ENCODE measurements at places on chromosomes 1 and 21.

GRCh38 chr21:44778983-44779382 is 22.6 kb downstream of the UBE2G2 start:
- no peak for ATAC-seq

DNA sequence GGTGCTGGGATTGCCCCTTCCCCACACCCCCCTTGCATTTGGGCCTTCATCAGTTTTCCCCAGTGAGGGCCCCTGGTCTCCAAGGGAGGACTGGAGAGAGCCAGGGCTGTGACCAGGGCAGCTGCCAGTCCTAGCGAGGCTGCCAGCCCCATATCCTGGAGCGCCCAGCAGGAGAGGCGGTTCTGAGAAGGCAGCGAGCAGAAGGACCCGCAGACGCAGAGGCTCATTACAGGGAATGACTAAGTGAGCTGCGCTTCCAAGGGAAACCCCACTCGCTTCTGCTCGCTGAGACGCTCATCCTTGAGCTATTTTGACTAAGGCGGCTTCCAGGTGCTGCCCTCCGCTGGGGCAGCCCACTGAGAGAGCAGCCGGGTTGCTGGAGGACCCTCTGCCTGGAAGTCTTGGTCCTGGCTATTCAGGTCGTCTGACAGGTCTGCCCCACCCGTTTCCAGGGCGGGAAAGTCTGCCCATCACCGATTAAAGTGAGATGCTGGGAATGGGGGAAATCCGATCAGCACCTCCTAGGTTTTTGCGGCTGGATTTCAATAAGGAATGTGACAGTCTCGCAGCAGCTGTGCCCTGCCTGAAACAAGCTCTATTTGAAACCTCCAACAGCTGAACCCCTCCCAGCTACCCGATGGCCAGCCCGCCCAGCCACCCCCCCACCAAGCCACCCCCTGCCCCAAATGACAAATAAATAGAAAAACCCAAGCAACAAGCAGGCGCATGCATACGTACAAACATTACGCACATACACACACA is 2.8 kb downstream of the KCNN3 start:
- peak; percentile 55 for ATAC-seq

DNA sequence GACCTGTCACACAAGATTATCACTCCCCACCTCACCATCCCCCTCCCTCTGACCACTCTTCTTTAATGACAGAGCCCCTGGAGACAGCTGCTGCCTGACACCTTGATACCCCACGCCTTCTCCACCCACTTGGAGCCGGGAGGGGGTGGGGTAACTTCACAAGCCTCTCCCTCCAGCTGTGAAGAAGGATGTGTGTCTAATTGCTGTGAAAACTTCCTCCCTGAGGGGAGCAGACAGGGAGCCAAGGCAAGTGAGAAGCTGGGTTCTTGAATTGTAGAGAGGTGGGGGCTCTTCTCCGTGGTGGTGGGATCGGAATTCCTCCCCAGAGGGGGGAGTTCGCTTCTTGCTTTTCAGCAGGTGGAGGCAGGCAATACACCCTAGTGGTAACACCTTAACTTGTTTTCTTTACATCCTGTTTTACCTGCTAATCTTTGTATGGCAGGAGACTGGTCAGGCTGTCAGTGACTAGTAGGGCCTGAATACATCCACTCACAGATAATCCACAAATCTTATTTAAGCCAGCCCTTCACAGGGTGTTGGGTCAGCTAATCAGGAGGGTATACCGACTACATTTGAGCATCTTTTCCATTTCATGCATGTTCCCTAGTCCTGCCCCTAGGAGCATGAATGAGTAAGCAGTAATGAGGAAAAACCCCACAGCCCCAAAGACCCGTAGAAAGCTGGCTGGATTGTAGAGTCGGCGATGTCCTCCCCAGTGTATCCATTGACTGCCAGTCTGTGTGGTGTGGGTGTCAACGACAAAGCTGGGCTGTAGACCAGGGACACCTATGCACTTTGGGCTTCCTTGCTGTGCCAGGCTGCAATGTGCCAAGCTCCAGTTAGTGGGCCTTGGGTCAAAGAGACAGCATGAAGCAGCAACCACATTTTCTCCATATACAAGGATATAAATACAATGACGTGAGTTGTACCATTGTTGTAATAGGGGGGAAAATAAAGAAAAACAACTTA is 57.3 kb downstream of the NFASC start:
- no peak for ATAC-seq

DNA sequence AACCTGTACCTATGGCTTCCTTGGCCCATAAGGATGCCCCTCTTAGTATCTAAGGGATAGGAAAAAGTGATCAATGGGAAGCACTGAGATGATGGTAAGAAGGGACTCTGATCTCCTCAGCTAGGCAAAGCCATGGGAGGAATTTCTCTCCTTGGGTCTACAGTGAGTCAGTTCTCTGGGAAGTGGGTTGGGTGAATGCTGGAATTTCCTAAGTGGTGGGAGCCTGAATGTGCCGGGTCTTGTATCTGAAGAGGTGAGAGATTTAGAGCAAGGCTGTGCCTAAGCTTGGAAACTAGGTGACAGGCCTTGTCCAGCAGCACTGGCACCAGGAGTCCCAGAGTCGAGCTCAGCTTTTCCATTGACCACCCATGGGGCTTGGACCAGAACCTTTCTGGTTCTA is 96.3 kb upstream of the SLC2A1 start:
- no peak for ATAC-seq

GRCh38 chr1:228903434-228904071 is 168.3 kb downstream of the RHOU start:
- ATAC-seq, result peak; percentile 54

GRCh38 chr1:78070758-78071157 is 25.0 kb downstream of the GIPC2 start:
- peak; percentile 97 for ATAC-seq

DNA sequence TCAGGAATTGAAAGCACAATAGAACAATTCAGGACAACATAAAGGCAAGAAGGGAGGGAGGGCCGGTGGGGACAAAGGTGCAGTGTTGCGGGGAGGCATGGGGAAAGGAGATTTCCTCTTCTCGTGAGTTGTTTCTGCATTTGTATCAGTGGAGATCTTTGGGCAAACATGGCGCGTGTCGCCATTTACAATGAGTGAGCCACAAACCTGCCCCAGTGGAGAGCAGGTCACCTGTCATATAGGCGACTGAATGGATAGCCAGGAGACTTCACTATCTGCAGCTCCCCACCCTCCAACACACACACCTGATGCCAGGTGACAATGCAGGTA is 87.7 kb upstream of the SLC45A1 start:
- no peak for ATAC-seq

GRCh38 chr1:237878406-237878805 is 12.3 kb downstream of the ZP4 start:
- ATAC-seq, result no peak

DNA sequence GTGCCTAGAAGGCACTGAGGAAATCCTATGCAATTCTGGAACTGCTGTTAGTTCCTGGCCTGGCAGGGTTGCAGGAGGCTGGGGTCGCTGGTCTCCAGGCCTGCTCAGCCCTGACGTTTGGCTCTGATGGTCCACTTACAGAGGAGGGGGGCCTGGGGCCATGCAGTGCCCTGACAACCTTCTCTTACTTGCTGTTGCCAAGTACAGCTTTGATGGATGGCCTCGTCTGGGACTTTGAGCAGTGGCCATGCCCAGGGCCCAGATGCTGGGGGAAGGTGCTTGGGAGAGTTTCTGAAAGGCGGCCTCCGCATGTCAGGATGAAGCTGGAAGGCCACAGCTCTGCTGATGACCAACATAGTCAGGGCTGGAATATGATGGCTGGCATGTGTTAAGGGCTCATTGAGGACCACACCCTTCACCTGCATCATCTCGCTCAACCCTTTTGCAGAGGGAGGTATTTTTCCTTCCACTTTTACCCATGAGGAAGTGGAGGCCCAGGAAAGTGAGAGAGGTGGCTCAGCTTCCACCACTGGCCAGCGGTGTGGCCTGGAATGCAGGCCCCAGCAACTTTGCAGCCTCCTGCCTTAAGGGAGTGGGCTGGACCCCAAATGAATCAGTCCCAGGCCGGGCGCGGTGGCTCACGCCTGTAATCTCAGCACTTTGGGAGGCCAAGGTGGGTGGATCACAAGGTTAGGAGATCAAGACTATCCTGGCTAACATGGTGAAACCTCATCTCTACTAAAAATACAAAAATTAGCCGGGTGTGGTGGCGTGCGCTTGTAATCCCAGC is 34.7 kb upstream of the LRRC3 start:
- ATAC-seq, result no peak

DNA sequence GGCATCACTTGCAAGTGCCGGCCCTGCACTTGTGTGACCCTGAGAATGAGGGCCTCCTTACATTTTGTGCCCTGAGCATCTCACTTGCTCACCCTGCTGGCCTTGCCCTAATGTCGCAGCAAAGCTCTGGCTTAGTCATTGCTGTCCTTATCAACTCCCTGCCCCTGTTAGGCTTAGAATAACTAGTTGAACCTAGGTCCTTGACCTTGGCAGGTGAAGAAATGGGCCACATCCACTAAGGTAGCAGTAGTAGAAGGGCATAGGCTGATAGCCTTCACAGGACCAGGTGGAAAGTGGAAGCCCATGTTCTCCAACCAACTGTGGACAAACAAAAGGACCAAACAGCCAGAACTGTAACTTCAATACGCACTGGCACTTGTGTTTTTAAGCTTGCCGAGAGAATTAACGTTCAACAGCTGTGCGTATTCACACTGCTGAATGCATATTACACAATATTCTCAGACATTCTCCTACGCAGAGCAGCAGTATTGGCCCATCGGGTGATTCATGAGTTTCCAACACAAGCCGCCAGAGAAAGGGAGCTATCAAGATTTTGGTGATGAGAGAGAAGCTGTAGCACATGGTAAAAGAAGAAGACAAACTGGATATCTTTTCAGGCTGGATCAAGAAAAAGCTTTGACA is 27.7 kb upstream of the PTGFRN start:
- ATAC-seq, result no peak

DNA sequence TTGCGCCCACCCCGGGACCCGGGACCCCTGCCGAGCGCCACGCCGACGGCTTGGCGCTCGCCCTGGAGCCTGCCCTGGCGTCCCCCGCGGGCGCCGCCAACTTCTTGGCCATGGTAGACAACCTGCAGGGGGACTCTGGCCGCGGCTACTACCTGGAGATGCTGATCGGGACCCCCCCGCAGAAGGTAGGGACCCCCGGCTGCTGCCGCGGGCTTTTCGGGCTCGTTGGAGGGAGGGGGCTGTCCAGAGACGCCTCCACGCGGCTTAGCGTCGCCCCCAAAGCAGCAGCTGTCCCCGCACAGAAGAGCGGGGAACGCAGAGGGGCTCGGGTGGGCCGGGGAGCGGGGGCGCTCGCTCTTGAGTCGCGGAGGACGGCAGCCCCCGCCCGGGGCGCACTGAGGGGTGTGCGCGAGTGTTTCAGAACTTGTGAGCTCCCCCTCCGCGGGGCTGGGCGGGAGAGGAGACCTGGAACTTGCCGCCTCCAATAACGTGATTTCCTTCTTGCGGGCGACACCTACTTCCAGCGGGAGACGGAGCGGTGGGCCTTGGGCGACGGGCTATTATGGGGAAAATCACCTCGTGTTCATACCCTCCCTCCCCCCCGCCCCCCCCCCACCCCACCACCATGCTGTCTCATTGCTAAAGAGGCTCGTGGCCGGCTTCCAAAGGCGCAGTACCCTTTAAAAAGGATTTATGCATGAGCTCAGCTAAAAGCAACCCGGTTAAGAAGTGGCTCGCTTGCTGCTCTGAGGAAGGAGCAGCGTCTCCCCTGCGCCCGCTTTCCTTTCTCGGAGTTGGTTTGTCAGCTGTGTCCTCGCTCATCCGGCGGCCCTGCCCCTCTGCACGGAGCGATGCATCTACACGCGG is 664 bp downstream of the BACE2 start:
- no peak for ATAC-seq

DNA sequence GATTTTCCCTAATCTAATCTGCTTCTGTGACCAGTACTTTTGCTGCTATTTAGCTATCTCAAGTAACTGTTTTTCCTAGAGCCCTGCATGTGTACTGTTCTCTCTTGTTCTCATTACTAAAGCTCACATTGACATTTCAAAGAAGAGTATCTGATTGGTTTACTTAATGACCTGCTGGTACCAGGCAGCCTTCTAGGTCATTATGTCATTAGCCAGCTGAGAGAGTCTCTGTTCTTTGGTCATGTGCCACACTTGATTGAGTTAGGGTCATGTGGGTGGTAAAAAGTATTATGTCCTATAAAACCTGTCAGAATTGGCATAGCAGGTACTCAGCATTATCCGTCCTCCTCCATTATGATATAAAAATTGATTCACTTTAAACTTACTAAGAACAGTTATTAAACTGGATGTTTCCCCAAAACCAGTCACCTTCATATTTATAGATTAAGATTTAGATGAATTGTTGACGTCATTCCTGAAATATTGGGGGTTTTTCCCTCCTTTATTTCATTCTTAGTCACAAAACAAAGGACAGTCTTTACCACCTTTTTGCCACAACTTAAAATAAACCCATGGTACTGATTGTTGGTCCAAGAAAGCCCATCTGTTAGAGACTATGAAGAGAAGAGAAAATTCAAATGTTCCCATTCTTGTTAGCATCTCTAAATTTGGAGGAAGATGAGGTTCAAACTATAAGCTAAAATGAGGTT is 22.2 kb downstream of the FNDC5 start:
- ATAC-seq, result no peak

DNA sequence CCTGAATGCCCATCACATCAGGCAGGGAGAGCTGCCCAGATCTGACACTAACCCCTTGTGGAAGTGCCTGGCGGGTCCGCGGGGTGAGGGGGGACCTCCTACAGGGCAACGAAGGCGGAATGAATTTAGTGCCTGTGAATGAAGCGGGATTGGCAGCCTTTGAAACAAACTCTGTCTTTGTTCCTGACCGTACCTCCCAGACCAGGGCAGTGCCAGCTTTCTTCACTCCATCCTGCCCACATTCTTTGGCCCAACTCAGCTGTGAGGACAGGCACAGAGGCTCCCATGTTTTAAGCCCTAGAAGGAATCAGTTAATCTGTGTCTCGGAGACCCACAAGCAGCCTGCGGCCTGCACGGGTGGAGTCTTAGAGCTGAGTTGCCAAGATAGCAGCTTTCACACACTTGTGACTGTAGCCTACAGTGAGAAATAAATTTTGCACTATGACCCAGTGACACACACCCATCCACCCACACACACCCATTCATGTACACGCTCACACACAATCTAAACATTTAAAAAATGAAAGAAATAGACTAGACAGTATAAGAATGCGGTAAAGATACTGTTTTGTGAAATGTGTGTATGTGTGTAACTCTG is 60.1 kb upstream of the USP24 start:
- no peak for ATAC-seq

GRCh38 chr1:230759369-230760065 is 12.3 kb downstream of the CAPN9 start:
- no peak for ATAC-seq

Measured in SK-N-SH treated with all-trans-retinoic acid at 6 μM for 48 hours (cell line).